ENCODE measurements at places on chromosomes 5 and 9. TPM values are rescaled to one million over a fixed set of nuclear protein-coding genes. Genes with fewer than 3 reads are reported as not detected.

GRCh38 chr5:153373130-153373498 is 117.4 kb upstream of the GRIA1 start:
- no peak for DNase-seq

DNA sequence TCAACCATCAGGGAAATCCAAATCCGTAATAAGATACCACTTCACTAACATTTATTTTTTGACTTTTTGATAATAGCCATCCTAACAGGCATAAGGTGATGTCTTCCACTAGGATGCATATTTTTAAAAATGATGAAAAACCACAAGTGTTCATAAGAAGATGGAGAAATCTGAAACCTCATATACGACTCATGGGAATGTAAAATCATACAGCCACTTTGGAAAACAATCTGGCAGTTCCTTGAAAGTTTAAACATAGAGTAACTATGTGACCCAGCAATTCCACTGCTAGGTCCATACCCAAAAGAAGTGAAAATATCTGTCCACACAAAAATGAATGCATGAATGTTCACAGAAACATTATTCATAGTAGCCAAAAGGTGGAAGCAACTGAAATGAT is 431.0 kb downstream of the ENC1 start:
- no peak for DNase-seq

C5orf46 gene
- total RNA-seq = not detected

IL11RA gene
- 44.2 TPM for total RNA-seq

PTGER4 gene
- total RNA-seq = 56.9 TPM
